PC-9 (cell line): ENCODE measurements at places on chromosomes 7 and 10. TPM values are rescaled to one million over a fixed set of nuclear protein-coding genes. Genes with fewer than 3 reads are reported as not detected.

GRID2IP gene
- total RNA-seq = 1.3 and 1.7 TPM in 2 replicates

CALY gene
- total RNA-seq = not detected in 2 replicates

SRI gene
- total RNA-seq = 235 and 269 TPM in 2 replicates

POM121C gene
- 49.2 and 53.3 TPM in 2 replicates for total RNA-seq

CALHM3 gene
- 12.5 and 13.1 TPM in 2 replicates for total RNA-seq

COBL gene
- 49.4 and 51.4 TPM in 2 replicates for total RNA-seq

TMEM225B gene
- 1.5 and 1.8 TPM in 2 replicates for total RNA-seq

TAS2R40 gene
- not detected in 2 replicates for total RNA-seq

NPVF gene
- not detected in 2 replicates for total RNA-seq

ADAM22 gene
- 13.0 and 14.0 TPM in 2 replicates for total RNA-seq

AP1S1 gene
- total RNA-seq = 227 and 308 TPM in 2 replicates

GRCh38 chr7:110621289-110621688 lies 469.6 kb upstream of the LRRN3 start:
- DNase-seq = no peak

DNA sequence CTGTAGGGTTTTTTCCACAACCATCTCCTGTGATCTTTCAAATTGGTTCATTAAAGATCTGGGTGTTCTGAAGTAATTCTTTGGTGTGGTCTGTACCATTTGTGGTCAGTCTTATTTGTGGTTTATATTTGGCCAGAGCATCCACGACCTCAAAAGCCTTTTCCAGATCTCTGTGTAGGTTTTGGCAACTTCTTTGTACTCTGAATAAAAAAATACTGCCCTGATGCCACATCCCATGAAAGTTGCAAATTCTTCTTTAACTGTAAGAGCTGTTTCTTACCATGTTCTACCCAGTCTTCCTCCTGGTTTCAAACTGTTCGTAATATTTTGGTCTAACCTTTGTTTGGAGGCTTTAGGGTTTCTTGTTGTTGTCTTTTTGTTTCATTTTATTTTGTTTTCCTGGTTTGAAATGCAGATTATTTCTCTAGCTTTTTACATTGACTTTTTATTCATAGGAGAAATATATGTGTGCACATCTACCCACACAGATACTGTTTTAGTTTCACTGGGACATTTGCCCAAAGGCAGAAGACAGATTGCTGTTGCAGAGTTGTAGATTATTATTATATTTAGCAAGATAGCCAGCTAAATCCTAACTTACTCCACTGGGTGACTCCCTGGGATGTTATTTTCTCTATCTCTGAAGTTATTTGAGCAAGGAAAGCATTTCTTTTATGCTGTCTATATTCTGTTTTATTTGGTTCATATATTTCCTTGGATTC lies 123.2 kb upstream of the SAMD8 start:
- DNase-seq = no peak

DNA sequence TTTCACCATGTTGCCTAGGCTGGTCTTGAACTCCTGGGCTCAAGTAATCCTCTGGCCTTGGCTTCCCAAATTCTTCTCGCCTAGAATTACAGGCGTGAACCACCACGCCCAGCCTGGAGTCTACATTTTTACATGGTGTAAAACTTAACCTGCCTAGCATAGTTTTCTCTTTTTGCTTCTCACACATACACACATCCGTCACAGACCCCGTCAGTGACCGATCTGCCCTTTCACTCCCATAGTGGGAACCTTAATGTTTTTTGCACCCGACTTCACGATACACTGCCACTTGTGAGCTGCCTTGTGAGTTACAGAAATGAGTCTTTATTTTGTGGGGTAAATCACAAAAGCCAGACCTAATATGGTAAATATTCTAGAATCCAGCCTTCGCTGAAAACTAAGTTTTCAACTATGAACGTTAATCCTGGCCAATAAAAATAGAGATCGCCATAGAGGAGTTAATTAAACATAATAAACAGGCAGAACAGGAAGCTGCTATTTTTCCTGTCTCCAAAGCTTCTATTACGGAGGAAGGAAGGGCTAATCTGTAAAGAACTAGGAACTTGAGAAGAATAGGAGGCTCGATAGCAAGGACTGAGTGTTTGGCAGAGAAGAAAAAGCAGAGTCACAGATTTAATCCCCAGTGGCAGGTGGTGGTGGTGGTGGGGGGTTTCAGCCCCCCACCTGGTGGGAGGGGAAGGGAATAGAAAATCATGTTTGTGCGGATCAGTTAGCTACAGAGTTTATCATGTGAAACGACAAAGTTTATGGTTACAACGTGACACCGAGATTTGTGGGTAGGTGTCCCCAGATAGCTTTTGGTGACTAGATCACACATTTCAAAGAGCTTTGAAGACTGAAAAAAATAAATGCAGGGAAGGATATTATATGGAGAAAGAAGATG lies 14.7 kb upstream of the FAM171A1 start:
- no peak for DNase-seq

- no peak for DNase-seq
Observed at GRCh38 chr7:124257638-124258308, 224.9 kb upstream of the TMEM229A start.

DNA sequence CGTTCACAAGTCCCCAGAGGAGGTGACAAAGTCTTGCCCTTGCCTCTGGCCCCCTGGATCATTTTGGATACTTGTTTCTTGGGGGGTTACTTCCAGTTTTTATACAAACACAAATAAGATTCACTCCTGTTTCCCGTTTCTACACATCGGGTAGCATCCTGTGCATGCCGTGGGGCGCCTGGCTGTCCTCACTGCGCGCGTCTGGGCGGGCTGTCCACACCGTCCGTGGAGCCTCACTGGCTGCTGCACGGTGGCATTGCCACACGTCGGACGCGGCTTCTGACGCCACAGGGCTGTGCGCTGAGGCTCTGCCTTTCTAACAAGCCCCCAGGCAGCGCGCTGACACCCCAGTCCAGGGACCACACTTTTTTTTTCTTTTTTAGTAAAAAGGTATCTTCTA lies 18.4 kb downstream of the BNIP3 start:
- DNase-seq = no peak

DNA sequence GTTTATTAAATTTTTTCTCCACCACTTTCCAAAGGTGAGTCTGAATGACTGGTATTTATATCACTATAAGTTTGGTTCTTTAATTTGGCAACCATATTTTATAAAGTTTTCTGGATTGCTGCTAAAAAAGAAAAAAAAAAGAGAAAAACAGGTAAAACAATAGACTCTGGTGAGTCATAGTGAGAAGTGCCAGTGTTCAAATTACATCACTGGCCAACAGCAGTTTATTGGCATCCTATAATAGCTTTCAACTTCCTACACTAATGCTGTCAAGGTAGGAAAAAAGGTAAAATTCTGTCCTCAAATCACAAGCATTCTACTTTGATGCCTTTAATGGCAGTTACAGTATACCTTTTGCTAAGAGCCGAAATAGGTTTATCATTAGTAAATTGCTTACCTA lies 808.8 kb downstream of the GRM8 start:
- DNase-seq = no peak

- DNase-seq = no peak
Observed at GRCh38 chr7:137956591-137956990, 45.3 kb downstream of the CREB3L2 start.

GRCh38 chr10:103726637-103727036 lies 128.7 kb downstream of the SH3PXD2A start:
- no peak for DNase-seq

- DNase-seq = no peak
Observed at GRCh38 chr7:102944241-102944640, 31.4 kb downstream of the LRRC17 start.

- DNase-seq = no peak
Observed at GRCh38 chr7:39413636-39414223, 152.5 kb upstream of the YAE1 start.

DNA sequence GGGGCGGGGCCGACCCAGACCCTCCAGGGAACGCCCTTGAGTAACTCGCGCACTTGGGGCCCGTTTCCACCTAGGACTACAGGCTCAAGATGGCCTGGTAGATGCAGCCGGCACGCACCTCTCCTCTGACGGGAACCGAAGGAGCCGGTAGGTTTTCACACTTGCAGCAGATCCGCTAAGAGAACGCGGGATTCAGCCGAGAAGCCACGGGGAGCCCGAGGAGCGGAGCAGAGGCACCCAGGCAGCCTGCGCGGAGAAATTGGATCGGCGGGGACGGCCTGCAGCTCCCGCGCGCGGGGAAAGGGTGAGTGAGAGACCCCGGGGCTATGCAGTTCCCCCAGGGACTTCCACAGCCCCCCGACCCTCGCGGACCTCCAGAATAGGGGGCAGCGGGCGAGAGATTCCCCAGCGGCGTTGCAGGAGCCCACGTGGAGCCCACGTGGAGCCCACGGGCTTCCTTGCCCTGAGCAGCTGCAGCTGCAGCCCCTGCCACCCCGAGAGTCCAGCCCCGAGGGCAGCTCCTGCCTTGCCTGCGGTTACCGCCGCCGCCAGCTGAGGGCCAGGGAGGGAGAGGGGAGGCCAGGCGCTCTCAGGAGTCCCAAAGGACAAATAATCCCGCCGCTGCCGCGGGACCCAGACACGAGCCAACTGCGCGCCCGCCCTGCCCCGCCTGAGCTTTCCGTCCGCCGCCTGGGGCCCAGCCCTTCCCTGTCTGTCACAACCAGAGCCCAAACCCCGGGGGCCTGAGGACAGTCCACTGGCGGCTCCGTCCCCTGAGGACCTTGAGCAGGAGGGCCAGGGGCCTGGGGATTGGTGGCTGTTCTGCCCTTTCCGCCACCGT lies 13.1 kb downstream of the IFT22 start:
- DNase-seq = peak; percentile 74

- DNase-seq = no peak
Observed at GRCh38 chr7:101237206-101238067, at the start of gene CLDN15. TSS of gene CLDN15 (minus strand) at chr7:101237802. CDS start at chr7:101237581, 221 bp downstream.

DNA sequence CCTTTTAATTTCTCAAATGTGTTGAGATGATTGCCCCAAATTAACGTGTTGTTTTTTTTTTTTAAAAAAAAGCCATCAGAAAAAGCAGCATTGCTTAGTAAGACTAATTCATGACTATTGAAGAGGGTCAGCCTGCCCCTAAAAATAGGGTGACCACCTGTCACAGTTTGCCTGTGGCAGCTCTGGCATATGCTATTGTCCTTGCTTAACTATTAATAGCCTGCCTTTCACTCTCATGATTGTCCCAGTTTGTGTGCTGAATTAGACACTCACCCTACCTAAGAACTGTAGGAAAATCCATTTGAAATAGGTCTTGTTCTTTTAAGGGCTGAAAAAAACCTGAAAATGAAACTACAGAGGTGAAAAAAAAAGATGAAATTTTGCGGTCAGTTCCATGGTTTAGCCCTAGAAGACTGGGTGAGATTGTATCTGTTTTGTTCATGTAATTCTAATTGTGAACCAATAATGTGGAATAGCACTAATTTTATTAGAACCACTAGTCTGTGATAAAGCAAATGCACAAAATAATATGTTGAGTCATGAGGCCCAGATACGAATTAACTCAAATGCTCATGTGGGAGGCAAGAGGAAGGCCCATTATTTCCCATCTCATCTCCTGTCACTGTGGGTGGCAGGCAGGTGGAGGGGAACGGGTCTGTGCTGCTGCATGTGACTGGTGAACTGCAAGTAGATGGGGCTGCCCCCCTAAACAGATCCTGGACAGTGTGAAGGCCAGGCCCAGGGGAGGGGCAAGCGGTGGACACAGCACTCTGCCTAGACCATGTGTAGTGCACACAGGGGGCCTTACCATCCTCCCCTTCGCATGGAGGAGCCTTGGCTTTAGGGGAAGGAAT lies 265.4 kb upstream of the NFE2L3 start:
- DNase-seq = no peak

GRCh38 chr7:67738958-67739357 lies 742.3 kb downstream of the TYW1 start:
- DNase-seq = no peak

GRCh38 chr7:98362517-98362916 lies 38.4 kb downstream of the BAIAP2L1 start:
- DNase-seq = no peak

DNA sequence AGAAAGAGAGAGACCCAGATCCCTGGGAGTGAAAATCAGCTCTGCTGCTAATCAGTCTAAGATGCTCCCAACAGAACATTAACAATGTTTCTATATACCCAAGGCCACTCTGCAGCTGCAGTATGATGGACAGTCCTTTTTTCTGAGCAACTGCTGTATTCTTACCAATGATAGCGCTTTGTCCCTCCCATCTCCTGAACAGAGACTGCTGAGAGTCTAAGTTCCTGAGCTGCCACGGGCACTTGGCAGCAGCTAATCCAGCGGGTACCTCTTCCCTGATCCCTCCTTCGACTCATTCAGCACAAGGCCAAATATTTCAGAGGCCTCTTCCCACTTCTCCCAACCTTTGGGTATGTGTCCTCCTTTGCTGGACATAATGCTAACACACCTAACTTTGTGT lies 7.7 kb downstream of the CPVL start:
- no peak for DNase-seq

DNA sequence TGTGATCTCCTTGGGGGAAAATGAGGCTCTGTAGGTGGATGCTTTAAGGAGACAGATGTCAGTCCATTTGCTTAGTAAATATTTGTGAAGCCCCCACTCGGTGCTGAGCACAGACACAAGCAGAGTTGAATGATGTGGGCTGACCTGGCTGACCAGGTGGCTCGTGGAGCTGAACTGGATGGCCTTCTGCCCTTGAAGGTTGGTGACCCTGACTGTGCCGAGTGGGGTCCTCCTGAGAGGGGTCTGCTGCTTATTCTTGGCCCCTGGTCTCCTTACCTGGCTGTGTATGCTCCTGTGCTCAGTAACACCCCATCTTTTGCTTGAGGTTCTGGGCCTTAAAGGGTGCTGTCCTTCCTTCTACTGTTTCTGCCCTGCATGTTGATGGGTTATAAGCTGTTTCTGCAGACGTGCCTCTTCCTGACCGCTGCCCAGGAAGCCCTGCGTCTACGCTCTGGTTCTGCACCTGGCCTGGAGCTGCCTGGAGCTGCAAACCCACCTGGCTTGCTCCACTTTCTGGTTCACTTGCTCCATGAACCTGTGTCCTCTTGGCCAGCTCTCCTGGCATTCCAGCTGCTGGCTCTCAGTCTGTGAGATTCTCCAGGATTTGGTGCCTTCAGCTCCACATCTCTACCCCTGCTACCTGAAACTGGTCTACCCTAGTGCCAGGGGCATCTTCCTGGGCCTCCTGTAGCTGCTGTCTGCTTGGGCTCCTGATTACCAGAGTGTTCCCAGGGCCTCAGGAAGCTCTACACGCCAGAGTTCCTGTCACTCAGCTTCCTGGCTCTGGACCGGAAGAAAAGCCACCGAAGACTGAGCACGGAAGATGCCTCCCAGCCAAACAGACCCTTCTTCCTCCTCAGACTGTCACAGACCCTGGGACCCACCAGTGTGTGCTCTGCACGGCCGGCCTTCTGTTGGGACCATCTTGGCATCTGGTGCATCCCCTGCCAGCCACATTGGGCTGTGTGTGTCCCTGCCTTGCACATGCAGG lies 76.5 kb downstream of the ADCY1 start:
- DNase-seq = no peak

- no peak for DNase-seq
Observed at GRCh38 chr10:69629519-69629896, 539 bp upstream of the FAM241B start.

- DNase-seq = no peak
Observed at GRCh38 chr7:70372768-70373515, 759.0 kb upstream of the GALNT17 start.
